ENCODE measurements at places on chromosomes 2 and 18. TPM values are rescaled to one million over a fixed set of nuclear protein-coding genes. Genes with fewer than 3 reads are reported as not detected.

The PARD3B gene
- 19.1 TPM for total RNA-seq

The OTOS gene
- not detected for total RNA-seq

The CNGA3 gene
- under 0.01 TPM for total RNA-seq

The SCYGR4 gene
- not detected for total RNA-seq

The GALNT14 gene
- 0.12 TPM for total RNA-seq

Data from smooth muscle cell of the coronary artery (primary cell).